ENCODE measurements at places on chromosomes 6 and 20.
A peak's percentile ranks its signal among the peaks of the same experiment; 100 is the strongest.

GRCh38 chr6:7684076-7684475, 41.8 kb upstream of the BMP6 start:
- DNase-seq: no peak

GRCh38 chr6:87944541-87944954, 103.1 kb upstream of the SPACA1 start:
- DNase-seq: no peak

GRCh38 chr6:47169785-47170616, 127.9 kb upstream of the ADGRF1 start:
- no peak for DNase-seq

DNA sequence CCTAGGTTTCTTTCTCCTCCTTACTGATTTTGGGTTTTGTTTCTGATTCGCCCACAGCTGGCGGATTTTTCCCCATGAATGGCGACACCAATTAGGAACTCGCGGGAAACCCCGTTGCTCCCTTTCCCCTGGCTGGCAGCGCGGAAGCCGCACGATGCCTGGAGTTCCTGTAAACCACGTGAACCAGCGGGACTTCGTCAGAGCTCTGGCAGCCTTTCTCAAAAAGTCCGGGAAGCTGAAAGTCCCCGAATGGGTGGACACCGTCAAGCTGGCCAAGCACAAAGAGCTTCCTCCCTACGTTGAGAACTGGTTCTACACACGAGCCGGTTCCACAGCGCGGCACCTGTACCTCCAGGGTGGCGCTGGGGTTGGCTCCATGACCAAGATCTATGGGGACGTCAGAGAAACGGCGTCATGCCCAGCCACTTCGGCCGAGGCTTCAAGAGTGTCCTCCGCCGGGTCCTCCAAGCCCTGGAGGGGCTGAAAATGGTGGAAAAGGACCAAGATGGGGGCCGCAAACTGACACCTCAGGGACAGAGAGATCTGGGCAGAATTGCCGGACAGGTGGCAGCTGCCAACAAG, 3.2 kb upstream of the SEC23B start:
- no peak for DNase-seq

- no peak for DNase-seq
These were observed at the start of gene HLA-DPB1 for GRCh38 chr6:33075568-33076405. HLA-DPB1 (plus strand) TSS chr6:33075990; CDS start chr6:33076042, 52 bp downstream.

GRCh38 chr6:122452509-122452908, 19.1 kb downstream of the SERINC1 start:
- DNase-seq: no peak

- no peak for DNase-seq
These were observed 10.4 kb upstream of the KCNK5 start for GRCh38 chr6:39239527-39240154.

DNA sequence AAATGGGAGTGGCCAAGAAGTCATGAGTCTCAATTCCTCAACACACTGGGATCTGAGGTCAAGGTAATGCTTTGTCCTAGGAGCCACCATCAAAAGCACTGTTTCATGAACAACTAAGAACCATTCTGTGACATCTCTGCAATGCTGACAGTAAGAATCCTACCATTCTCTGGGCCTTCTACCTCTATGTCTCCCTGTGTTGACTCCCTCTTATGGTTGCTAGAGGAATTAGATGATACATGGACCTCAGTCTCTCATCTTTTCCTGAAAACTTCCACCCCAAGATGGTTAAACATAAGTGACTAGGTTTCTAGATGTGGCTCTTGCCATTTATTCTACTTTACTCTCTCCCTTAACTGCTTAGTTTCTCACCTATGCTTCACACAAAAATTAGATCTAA, 9.1 kb downstream of the MTRF1L start:
- DNase-seq: no peak

- no peak for DNase-seq
These were observed 71.3 kb upstream of the SOX4 start for GRCh38 chr6:21522143-21522747.

GRCh38 chr20:1083431-1084080, 34.8 kb upstream of the PSMF1 start:
- no peak for DNase-seq

- no peak for DNase-seq
These were observed 46.0 kb downstream of the NUDT3 start for GRCh38 chr6:34346175-34347119.

DNA sequence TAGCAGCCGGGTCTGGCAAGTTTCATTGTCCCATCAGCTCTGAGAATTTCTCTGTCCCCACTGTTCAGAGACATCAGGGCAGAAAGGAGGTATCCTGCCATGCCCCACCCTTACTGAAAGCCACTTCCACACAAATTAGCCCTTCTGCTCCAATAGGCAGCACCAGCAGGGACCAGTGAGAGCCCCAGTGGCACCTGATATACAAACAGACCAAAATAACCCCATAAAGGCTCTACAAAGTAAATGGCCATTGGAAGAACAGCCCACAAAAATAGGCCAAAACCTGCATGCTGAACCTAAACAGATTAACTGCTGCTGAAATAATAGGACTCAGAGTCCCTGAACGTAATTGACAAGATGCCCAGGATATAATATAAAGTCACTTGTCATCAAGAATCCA, 199.9 kb downstream of the TMEM200A start:
- no peak for DNase-seq

DNA sequence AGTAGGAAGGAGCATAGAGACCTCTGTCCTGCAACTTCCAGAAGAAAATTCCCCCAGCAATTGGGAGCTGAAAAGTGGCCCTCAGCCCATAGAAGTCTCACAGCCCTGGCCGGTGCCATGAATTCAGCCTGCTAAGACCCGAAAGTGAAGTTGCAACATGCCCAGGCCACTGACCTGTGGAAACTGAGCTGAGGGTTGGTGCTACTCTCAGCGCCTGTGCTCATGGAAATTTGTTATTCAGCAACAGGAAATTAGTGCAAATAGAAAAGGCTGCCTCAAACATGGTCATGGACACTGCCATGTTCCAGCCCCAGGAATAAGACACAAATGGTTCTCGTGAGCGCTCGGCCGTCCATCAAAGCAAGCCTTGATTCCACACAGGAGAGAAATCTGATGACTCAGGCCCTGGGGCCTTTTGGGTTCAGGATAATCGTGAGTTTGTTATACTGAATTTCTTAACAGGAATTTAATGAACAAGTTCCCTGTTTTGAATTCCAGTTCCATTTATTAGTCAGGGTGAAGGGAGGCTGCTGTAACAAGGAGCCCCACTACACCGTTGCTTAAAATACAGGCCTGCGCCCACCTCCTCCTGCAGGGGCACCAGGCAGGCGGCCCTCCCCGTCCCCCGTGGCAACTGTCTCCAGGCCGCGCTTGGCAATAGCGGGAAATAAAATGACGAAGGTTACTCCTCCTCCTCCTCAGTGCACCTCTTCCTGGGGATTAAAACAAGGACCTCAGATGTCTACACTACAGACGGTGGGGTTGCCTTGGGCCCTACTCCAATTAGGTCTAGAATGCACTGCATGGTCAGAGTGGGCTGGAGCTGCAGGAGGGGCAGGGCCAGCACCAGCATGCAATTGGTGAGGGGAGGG, 152.9 kb downstream of the ERMARD start:
- DNase-seq: no peak

DNA sequence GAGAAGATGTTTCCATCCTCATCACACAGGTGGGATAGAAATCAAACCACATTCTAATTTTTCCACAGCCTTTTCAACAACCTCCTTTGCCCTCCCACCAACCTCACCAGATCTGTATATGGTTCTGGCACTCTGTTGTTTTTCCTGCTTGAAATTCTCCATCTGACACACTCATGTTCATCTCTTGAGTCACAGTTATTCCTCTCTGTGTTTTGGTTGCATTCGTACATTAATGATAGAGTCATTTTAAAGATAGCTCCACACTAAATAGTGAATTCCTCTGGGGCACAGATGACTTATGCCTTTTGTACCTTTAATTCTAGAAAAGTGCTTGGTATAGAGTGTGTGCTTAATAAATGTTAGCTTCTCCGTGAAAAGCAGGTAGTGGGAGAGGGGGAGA, 1.4 kb upstream of the GCLC start:
- DNase-seq: no peak

- no peak for DNase-seq
These were observed 1.4 kb downstream of the FYN start for GRCh38 chr6:111871725-111872400.

DNA sequence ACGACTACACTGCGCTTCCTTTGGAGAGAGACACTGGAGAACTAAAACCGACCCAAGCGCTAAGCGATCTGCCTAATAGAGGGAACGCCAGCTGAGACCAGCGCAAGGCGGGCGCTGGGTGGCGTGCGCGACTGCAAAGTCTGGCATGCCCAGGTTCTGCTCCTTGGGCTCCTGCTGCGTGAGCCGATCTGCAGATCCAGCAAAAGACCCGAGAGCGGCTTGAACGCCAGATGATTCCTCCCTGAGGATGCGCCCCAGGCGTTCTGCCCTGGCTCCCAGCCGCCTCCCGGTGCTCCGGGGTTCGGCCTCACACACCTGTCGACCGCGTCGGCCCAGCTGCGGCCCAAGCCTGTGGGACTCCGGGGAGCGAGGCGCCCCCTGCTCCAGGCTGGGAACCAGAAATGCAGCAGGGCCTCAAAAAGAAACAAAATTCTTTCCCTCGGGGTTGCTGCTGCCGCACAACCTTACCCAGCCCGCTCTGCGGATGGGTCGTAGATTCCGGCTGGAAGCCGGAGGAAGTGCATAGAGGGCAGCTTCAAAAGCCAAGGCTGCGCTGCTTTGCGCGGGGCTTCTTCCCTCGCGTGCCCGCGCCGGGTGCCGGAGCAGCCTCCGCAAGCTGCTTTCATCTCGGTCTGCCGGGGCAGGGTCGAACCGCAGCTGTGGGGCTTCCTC, 17.9 kb upstream of the PRDM13 start:
- peak; percentile 73 for DNase-seq

DNA sequence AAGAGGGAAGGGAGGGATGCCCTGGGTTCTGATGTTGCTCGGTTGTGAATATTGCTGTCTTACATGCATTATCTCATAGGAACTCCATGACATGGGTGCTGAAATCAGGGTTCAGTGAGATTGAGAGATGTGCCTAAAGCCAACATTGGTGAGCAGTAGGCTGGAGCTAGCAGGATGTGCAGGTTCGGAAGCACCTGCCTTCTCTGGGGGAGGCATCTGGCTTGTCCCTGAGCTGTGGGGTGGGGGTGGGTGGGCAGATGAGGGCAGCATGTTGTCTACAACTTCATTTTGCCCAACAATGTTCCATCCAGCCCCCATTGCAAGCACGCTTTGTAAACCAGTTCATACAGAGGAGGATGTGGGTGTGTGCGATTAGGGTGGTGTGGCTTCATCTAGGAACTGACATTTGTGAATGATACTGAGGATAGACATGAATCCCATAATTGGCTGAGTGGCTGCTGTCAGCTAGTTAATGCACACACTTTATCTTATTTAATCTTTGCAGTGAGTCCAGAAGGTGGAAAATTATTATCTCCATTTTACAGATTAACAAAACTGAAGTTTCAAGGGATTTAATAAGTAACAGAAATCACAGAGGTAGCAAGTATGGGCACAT, 119.4 kb downstream of the SYNDIG1 start:
- peak; percentile 54 for DNase-seq

- no peak for DNase-seq
These were observed 152.4 kb upstream of the MAN1A1 start for GRCh38 chr6:119501798-119502483.

DNA sequence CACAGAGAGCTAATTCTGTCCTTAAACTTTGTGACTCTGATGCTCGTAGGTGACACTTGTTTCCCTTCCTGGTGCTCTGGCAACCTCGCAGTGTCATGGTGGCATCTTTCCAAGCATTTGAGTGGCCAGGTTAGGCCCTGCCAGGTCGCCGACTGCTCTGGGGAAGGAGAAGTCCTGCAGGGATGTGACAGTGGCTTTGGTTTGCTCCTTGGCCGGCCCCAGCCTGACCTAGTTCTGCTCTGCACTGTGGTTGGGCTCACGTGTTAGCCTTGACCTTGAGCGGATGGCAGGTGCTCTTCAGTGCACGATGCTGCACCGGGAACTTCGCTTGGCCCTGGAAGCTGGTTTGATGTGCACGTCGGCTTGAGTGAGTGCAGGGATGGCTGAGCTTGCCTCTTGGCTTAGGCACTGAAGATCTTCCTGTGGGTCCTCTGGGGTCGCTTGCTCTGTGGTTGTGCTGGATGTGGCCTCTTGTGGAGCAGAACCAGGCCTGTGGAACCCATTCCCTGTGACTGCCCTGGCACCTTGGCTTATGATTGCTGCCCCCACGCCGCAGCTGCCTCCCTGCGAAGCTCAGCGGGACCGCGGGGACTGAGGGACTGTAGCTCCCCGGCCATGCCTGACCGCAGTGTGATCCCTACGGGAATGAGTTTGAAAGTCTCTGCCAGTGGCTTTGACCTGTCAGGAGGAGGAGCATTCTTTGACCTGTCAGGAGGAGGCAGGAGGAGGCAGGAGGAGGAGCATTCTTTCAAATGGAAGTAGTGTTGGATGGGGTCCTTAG, 8.7 kb downstream of the OSBPL2 start:
- no peak for DNase-seq

DNA sequence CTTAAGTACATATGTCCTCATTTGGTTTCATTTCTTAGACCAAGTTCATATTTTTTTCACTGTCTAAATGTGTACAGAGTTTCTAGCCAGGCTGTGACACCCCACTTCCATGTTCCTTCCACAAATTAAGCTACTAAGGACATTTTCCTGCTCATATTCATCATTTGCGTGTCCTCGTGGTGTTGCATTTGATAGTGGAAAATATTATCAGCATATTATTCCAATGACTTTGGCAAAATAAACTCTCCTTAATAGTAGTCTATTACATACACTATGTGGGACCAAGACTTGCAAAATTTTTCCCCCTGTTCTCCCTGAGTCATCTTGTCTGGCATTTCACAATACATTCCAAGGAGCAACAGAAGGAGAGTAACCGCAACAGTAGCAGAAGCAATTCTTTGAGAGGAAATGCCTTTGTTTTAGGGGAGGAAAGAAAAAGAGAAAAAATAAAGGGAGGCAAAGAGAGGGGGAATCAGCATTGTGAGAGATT, 599.2 kb downstream of the COL12A1 start:
- no peak for DNase-seq

DNA sequence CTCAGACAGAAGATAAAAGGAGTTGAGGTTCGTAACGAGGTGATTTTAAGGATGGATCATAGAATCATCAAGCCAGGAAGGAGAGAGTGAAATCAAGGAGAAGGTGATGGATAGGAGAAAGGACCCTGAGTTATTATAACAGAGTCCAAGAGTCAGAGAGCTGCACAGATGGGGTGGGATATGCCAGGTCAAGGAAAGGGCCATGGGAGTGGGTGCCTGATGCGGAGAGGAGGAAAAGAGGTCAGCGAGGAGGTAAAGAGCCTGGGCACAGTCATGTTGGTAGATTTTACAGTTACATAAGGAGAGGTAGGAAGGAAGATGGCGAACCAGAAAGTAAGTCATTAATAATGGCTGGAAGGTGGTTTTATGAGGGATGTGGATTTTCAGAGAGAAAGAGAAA, 114.9 kb downstream of the LAMA2 start:
- DNase-seq: no peak

- no peak for DNase-seq
These were observed 59.2 kb downstream of the SCML4 start for GRCh38 chr6:107764684-107765460.

GRCh38 chr6:138417493-138418117, 13.6 kb downstream of the HEBP2 start:
- no peak for DNase-seq

- peak; percentile 8 for DNase-seq
These were observed 714.5 kb upstream of the EYS start for GRCh38 chr6:66421570-66421969.

GRCh38 chr6:71385111-71385822, 96.7 kb downstream of the OGFRL1 start:
- no peak for DNase-seq

Measured in BE2C (cell line).